ENCODE measurements at places on chromosomes 3 and 15.
A peak's percentile ranks its signal among the peaks of the same experiment; 100 is the strongest.

GRCh38 chr3:58570851-58571250 lies 6.3 kb downstream of the FAM107A start:
- no peak for DNase-seq

- DNase-seq: peak; percentile 21
Measured at GRCh38 chr3:15064299-15064834, 748 bp downstream of the MRPS25 start.

- DNase-seq: no peak
Measured at GRCh38 chr3:129330409-129330808, 51.7 kb downstream of the HMCES start.

DNA sequence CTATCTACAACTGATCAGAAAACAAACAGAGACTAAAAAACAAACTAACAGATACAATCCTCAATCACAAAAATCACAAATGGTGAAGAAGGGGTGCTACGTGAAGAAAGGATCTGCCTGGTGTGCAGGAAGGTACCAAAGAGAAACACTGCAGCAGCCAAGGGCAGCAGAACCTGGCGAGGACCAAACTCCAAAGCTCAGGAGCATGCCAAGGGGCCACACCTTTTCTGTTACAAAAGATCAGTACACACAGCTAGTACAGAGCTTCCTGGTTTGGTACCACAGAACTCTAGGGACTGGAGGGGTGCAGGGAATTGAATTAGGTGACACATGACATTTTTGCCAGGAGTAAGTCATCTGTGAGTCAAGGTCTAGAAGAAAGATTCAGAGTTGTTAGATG lies 107.4 kb upstream of the GRM7 start:
- DNase-seq: no peak

DNA sequence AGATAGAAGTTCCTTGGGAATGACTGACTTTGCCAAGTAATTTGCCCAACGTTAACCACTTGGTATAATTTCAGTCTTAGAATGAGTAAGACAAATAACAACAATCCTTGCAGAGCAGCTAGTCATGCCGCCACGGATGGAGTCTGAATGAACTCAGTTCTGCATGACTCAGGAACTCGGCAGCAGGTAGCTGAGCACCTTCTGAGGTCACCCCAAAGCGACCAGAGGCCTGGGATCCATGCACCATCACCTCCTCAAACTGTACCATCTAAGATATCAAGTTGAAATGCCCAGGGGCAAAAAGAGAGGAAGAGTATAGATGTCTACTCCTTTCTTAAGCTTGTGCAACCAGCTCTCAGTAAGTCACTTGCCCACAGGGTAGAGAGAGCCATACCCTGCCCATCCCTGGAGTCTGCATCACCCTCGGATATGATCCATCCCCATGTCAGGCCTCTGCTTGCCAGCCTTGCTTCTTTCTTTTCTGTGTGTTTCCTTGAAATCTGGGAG lies 8.5 kb upstream of the CDCP1 start:
- DNase-seq: peak; percentile 71

DNA sequence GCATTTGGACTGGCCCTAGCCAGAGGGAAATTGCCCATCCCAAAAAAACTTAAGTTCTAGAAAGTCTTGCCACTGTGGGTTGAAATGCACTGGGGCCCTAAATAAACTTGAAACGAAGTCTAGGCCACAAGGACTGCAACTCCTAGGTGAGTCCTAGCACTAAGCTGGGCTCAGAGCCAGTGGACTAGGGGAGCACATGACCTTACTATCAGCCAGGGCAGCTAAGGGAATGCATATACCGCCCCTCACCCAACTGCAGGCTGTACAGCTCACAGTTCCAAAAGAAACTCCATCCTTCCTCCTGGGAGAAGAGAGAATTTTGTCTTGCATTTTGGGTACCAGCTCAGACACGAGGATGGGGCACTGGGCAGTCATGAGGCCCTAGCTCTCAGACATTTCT lies 23.6 kb upstream of the TEX55 start:
- no peak for DNase-seq

- peak; percentile 27 for DNase-seq
Measured at GRCh38 chr3:32340039-32340438, 51.6 kb upstream of the CMTM7 start.

DNA sequence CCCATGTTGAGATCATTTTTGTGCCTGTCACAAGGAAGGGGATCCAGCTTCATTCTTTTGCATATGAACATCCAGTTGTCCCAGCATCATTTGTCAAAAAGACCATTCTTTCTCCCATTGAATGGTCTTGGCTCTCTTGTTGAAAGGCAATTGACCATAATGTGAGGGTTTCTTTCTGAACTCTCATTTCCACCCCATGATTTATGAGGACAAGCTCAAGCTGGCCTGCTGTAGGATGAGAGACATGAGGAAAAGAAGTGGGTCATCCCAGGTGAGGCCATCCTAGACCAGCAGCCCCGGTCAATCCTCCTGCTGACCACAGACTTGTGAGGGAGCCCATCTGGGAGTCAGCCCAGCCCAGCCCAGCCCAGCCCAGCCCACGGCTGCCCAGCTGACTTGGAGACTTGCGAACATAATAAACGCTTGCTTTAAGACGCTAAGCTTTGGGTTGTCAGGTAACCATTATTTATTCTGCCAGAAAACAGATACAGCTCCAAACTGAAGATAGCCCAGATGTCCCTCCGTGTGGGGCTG lies 69.0 kb downstream of the LINGO1 start:
- DNase-seq: no peak

DNA sequence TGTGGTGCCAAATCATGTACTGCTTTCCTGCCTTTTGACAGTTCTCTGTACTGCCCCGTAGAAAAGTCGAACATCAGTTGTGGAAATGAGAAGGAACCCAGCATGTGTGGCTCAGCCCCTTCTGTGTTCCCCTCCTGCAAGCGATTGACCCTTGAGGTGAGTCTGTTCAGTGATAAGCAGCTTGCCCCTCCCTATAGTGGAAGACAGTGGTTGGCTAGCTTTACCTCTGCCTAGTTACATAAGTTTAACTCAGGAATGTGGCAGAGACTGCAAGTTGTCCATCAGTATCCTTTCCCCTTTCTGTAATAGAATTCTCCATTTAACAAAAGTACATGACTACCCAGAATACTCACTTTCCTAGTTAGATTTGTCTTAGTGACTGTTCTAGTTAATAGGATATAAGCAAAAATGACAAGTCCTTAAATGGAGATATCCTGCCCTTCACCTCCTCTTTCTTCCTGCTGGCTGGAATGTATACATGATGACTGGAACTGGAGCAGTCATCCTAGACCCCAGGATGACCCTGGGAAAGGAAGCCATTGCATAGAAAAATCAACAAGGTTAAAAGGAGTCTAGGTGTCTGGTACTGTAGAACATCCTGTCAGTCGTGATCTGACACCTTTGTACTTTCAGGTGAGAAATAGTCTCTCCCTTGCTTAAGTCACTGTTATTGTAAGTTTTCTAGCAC lies 10.6 kb downstream of the SETMAR start:
- peak; percentile 5 for DNase-seq

DNA sequence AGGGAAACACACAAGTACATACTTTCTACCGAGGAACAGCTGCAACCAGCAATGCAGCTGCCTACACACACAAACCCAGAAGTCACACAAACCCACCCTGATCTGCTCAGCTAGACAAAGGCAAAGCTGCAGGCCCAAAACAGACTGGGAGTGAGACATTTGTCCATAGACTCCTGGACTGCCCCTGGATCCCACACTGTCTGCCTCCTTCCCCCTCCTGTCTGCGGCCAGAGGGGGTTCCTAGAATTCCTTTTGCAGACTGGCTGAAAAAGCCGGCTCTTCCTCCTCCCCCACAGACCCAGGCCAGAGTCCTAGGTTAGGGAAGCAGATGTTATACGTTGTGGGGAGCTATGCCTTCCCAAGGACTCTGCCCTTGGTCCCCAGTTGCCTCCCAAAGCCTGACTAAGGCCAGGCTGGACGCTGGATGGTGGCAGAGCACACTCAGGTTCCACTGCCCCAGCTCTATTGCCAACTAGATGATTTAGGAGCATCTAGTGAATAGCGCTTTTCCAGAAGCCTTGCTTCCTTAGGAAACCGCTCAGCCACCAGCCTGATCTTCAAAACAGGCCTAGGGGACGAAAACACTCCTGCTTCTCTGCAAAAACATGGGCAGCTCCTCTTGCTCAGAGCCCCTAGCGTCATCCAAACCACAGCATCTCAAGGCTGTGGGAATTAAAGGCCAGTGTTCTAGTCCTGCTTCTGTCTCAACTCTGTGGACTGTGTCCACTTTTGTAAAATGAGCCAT lies 37.4 kb upstream of the CILP start:
- no peak for DNase-seq

GRCh38 chr3:178504128-178504527 lies 32.1 kb upstream of the KCNMB2 start:
- DNase-seq: no peak

DNA sequence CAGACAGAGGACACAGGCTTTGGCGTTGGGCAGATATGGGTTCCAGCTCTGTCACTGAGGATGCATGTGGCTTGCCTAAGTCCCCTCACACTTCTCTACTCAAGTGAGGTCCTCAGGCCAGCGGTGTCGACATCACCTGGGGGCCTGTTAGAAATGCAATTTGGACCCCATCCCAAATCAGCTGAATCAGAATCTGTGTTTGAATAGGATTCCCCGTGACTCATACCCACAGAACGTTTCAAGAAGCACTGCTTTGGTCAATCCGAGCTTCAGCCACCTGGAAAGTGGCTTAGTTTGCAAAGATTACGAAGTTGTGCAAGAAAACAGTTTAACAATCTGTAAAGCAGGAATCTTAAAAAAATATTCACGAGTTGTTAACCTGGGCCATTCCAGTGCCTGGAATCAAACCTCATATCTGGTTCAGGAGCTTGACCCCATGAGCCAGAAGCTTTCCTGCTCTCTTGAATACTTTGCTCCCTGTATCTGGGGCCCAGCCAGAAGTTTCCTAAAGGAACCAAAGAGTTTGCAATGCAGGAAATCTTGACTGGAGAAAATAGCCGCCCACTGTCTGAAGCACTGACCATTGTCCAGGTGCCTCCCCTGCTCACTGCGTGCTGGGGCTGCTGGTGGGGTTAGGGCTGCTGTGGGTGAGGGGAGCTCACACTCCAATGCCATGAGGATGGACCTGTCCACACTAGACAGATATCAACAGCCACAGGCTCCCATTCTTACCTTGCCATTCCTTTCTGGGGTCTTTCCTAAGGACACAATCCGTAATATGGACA lies 208.5 kb upstream of the LINGO1 start:
- peak; percentile 85 for DNase-seq

DNA sequence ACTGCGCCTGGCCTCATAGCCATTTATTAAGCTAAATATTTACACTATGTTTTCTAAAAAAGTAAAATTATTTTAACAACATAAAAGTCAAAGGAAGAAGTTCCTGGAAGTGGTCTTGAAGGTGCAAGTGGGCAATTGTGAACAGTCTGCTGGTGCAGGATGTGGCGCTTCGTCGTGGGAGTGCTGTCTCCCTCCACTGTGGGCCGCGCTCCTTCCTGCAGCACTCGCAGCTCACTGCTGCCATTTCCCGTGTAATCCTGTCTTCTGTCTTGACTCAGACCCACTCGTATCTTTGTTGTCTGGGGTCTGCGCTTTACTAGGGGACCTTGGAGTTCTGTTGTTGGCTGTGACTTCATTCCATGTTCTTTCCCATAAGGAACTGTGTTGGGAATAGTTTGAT lies 56.3 kb downstream of the APBA2 start:
- no peak for DNase-seq

GRCh38 chr3:73563896-73564582 lies 60.7 kb downstream of the PDZRN3 start:
- peak; percentile 11 for DNase-seq

- no peak for DNase-seq
Measured at GRCh38 chr3:3902161-3902560, 102.9 kb downstream of the LRRN1 start.
